ENCODE measurements at places on chromosomes 3 and 15.
A peak's percentile ranks its signal among the peaks of the same experiment; 100 is the strongest.

DNA sequence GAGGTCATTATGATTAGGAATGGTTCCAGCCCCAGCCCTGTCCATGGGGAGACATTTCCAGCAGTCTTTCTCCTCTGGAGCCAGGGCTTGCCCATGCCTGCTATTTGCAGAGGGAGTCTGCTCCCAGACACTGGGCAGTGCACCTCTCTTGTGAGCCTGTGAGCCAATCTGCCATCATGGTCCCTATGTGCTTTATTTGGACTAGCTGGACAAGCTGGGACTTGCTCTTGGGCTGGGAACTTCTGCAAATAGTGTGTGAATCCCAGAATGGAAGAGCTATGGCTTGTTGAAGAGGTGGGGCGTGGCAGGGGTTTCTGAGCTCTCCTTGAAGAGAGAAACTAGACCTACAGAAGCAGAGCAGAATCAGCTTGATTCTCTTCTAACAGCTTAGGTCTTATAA lies 53.7 kb upstream of the KY start:
- DNase-seq = peak; percentile 35

GRCh38 chr3:42033741-42034140 lies 57.4 kb upstream of the TRAK1 start:
- DNase-seq = no peak

GRCh38 chr15:50764461-50765194 lies 878 bp downstream of the SPPL2A start:
- no peak for DNase-seq

GRCh38 chr3:187639927-187640568 lies 30.1 kb downstream of the SST start:
- DNase-seq = no peak

DNA sequence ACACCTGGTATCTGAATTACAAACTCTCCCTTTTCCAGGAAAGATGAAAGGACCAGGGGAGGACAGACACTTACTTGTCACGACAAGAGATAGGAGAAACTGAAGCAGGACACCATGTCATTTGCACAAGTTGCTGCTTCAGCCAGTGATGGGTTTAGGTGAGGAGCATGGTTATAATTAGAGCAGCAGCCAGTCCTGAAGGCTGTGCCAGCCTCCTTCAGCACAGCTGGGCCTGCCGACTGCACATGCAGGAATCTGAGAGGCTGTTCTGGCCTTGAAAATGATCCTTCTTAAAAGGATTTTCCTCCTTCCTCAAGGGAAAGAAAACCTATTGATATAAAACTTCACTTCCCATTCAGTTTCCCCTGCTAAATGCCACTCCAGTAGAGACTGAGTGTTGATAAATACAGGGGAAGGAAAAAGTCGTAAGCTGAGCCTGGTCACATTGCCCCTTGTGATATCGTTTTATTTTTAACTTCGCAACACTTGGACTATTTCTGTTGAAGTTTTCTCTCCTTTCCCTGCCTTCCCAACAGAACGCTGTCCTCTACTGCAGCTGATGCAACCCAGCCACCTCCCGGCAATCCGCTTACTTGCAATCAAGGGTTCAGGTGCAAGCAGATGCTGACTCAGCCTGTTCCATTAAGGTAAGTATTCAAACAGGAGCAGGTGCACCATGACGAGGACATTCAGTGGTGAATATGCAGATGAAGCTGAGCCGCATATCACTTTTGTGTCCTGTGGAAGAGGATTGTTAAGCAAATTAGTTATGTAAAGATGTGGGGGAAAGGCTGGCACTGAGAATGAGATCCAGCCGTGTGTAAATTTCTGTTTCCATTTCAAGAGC lies at the start of gene FBXO40:
Gene FBXO40, plus strand, starts transcription at position 524 of the 847 bp plus-strand sequence. CDS start 27,197 bp downstream, outside the sequence.
- DNase-seq = peak; percentile 45
